Activated naive CD8-positive, alpha-beta T cell treated with anti-CD3 and anti-CD28 coated beads for 36 hours (primary cell): ENCODE measurements at places on chromosomes 2 and 18.

DNA sequence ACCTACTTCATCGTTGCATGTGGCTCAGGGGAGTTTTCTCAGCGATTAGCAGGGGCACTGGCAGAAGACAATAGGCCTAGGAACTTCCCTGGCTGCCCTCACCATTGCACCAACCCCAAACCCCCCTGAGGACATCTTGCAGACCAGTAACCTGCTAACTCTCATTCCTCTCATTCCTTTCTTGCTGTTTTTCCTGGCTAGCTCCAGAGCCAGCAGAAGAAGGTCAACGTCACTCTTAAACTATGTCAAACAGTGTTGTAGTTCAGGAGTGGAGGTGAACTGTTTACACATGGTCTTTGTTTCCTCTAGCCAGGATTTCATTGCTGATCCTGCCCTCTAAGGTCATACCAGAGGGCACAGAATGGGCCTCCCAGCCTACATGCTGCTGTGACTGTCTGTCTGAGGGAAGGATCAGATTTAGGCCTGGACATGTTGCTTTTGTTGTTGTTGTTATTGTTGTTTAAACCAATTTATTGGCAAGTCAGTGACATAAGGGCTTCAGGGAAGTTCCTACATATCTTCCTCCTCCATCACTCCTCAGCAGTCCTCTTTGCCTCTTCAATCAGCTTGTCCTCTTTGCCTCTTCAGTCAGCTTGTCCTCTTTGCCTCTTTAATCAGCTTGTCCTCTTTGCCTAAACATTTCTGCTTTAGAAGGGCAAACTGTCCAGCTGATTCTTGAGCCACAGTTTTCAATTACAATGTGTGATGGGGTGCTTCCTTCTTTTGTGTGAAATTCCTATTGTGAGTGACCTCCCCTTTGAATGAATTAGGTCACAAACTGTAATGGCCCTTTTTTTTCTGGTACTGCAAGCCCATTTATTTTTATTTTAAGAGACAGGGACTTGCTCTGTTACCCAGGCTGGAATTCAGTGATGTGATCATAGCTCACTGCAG is 471.9 kb upstream of the TNP1 start:
- no peak for DNase-seq

DNA sequence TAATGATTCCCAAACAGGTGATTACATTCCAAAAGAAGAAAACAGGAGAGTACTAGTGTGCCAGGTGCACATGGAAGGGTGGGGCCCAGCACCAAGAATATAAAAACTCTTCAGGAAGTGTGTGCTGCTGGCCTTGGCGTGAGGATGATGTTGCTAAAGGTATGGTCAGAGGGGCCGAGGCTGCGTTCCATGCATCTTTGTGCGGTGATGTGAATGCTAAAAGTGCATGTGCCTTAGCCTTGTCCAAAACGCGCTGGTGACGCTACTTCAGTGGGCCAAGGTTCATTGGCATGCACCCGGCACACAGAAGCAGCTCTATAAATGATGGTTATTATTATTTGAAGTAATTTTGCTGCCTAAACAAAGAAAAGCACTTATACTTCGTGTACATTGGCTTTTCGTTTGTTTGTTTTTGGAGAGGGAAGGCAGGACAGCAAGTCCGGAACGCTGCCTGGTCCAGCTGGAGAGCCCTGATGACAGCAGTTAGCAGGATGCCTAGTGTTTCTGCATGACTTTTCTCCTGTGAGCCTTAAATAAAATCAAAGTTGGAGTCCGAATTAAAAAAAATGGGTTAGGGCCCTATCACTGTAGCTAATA is 2.9 kb downstream of the ALKAL2 start:
- DNase-seq = no peak

- no peak for DNase-seq
Measured at GRCh38 chr2:68769586-68770270, 35.1 kb downstream of the ARHGAP25 start.

DNA sequence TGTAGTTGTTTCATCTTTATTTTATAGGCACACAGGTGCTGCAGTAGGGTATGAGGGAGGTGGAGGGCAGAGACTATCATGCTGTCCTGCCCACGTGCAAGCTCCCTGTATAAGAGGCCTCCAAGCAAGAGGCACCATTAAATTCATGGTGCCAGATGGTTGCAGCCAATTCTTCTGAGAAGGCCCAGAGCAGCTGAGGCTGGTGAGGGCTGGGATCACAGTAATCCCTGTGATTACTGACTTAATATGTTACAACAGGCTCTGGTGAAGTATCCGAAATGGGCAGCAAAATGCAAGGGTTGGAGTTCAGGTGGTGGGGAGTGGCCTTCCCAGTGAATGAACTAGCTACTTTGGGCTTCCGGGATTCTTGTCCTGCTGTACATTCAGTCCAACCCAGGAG is 191.9 kb upstream of the SMAD2 start:
- DNase-seq = no peak
